ENCODE measurements at places on chromosomes 4 and X. TPM values are rescaled to one million over a fixed set of nuclear protein-coding genes. Genes with fewer than 3 reads are reported as not detected.

Gene ANKRD37
- total RNA-seq = 0.98 TPM

Gene ANKRD50
- total RNA-seq = 29.3 TPM

DNA sequence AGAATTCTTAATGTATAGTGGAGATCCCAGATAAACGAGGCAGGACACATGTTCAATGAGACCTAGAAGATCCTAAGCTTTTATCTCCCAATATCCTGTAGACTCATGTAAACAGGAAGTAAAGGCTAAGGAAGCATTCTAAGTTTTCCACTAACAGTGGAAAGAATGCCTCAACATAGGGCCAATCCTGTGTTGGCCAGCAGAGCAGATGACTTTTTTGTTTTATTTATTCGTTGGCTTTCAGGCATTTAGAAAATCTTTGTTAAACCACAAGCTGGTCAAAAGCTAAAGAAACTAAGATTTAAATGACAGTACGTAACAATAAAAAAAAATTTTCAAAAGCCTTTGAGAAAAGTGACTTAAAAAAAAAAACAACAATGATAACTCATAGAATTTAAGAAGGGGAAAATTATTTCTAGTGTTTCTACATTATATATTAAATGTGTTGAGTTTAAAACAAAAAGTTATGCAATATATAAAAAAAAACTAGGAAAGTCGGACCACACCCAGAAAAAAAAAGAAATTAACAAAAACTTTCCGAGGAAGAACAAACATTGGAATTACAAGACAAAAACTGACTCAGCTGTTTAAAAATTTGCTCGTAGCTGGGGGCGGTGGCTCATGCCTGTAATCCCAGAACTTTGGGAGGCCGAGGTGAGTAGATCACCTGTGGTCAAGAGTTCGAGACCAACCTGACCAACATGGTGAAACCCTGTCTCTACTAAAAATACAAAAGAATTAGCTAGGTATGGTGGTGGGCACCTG, 759.3 kb downstream of the FSTL5 start:
- no peaks in the 10 kb centered on the region for H3K27me3 ChIP-seq
- peaks cover 3% of the 10 kb centered on the region for H3K36me3 ChIP-seq
- H3K27ac ChIP-seq = no peak overlapping the region

DNA sequence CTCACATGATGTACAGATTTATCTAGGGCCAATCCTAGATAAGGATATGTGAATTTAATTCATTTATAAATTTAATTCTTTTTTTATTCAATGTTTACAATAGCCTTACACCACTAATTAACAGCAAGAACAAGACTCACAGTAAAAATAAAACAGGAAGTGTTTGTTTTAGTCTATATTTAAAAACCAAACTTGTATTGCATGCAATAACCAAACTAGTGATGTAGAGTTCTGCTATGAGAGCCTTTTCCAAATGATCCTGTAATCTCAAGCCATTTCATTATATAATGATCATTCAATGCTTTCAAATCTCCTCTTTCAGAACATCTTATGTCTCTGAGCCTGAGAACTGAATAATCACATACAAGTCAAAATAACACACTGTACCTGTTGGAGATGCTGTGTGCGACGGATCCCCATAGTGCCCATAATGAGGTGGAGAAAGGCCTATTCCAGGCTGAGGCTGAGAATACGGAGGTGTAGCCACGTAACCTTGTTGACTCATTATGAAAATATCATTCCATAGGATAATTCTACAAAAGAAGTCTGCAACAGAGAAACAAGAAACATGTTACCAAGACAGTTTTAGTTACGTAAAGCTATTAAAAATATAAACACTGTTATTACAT, 2.6 kb downstream of the SEC24D start:
- H3K36me3 ChIP-seq = peaks cover 8% of the 10 kb centered on the region
- peaks cover 11% of the 10 kb centered on the region for H3K4me1 ChIP-seq
- no peak for DNase-seq
- no peak overlapping the region for H3K27ac ChIP-seq
- peak overlapping the region; percentile 70 for H3K4me3 ChIP-seq

GRCh38 chr4:150415213-150415612, 166.7 kb upstream of the MAB21L2 start:
- H3K27me3 ChIP-seq = no peaks in the 10 kb centered on the region
- no peaks in the 10 kb centered on the region for H3K36me3 ChIP-seq
- DNase-seq = no peak
- no peak overlapping the region for H3K27ac ChIP-seq
- H3K4me1 ChIP-seq = peaks cover 10% of the 10 kb centered on the region

DNA sequence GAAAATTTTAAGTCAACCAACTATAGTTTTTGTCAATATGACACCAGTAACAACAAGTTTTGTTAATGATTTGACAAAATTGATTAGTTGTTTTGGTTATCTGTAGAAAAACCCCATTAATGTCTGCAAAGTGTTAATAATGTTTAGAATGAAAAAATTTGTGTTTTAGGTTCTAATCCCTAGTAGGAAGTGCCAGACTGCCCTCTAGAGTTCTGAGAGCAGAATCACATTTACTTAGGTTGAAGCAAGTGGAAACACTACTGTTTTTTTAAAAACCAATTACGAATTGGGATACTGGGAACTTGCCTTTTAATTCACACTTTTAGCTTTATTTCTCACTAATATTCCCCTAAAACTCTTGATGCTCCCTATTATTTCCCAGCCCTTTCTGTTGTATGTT, 101.1 kb upstream of the CYLC1 start:
- no peaks in the 10 kb centered on the region for H3K4me1 ChIP-seq
- no peak overlapping the region for H3K27ac ChIP-seq
- no peaks in the 10 kb centered on the region for H3K36me3 ChIP-seq
- no peak for DNase-seq
- no peak overlapping the region for H3K4me3 ChIP-seq
